ENCODE measurements at places on chromosomes 1 and 21.

DNA sequence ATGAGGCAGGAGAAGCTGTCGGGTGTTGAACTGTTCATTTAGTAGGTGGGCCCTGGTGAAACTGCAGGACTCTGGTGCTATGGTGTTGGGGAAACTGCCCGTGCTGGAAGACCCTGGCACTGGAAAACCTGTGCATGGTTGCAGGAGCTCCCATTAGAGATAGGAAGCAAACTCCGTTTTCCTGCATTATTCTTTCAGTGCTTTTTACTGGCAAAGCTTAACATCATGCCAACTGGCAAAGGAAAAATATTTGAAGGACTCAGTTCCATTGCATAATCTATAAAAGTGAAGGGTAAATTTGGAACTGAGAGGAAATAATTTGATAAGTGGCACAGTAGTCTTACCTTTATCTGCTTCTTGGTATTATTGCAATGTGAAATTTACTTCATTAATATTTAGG, 31.7 kb upstream of the MPC2 start:
- DNase-seq, result no peak

- DNase-seq, result no peak
Measured at GRCh38 chr1:194024659-194025058, 838.2 kb upstream of the B3GALT2 start.

GRCh38 chr1:109812691-109813393, 49.1 kb upstream of the EPS8L3 start:
- DNase-seq, result no peak

DNA sequence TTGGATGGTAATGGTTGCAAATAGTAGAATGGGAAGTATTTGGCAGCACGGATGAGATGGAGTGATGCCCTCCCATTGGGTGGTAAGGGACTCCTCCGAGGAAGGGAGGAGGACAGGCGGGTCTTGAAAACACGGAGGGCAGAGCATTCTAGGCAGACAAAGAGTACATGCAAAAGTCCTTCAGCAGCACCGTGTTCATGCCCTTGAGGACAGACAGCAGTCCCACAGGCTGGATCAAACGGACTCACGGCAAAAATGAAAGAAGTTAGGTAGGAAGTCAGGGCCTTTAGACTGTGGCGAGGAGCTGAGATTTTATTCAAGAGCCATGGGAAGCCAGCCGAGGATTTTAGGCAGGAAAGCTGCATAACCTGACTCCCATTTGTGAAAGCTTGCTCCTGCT, 253.9 kb downstream of the RHOU start:
- DNase-seq, result no peak

DNA sequence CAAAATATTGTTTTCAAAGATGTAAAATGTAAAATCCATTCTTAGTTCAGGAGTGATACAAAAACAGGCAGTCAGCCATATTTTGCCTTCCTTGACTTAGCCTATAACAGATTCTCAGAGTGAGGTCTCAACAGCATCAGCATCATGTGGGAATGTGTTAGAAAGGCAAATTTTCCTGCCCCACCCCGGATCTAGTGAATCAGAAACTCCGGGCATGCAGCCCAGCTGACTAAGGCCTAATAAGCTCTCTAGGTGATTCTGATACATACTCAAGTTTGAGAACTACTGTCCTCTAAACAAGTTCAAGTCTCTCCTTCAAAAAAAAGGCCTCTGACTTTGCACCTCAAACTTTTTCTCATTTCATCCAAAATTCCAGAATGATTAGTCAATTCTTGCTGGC, 46.9 kb upstream of the PRRC2C start:
- no peak for DNase-seq

DNA sequence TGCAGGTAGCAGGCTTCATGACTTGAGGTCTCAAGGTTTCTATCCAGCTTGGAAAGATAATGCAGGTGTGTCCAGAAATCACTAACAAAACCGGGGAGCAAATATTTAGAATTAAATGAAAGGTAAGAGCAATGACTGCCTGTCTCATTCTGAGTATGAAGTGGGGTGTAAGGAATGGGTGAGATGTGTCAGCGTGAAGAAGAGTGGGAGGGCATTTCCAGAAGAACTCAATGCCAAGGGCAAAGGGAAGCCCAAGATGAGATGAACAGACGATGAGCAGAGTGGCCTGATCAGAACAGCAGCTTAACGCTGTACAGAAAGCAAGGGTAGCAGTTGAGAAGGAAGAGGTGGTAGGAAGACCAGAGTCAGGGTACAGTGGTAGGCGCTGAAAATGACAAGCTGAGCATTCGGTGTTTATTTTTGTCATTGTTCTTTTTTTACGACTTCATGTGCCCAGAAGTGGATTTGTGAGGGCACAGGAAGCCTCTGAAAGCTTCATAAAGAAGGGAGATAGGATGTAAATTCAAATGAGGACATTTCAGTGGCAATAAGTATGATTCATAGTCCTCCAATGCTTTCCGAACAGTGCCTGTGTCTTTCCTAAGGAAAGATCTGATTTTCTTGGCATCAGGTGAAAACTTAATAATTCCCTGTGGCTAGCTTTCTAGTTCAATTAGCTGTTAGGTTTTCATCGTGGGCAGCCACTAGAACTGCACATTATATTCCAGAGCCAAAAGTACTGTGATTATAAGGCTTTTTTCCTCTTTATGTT, 190.5 kb downstream of the APP start:
- DNase-seq, result no peak

GRCh38 chr1:34762474-34763141, 3.1 kb downstream of the GJB4 start:
- DNase-seq, result no peak

- DNase-seq, result no peak
Measured at GRCh38 chr1:63723602-63724001, 50.2 kb upstream of the ROR1 start.
